Activated T-helper 1 cell treated with anti-CD3 and anti-CD28 coated beads, Interleukin-2, amount 50 U/mL, for 16 hours (primary cell): ENCODE measurements at places on chromosomes 3 and 15.

DNA sequence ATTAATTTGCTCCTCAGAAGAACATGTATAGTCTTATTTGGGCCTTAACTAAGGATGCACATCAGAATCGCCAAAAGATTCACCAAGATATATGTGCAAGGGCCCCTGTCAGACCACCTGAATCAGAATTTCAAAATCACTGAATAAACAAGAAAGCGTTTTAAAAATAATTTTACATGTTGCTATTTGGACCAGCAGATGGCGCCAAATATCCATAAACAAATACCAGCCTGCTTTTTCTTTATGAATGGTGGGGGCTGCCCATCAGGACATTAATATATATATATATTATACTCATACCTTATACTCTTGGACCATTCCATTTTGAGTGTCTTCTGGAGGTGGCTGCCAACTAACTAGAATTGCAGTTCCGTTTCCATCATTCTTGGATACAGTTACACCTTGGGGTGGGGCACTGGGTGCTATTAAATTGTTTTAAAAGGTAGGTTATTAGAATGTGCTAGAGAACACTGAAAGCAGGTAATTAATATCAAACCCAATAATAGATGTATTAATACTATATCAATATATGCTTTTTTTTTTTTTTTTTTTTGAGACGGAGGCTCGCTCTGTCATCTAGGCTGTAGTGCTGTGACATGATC is 1108.3 kb downstream of the ROBO1 start:
- DNase-seq, result no peak

DNA sequence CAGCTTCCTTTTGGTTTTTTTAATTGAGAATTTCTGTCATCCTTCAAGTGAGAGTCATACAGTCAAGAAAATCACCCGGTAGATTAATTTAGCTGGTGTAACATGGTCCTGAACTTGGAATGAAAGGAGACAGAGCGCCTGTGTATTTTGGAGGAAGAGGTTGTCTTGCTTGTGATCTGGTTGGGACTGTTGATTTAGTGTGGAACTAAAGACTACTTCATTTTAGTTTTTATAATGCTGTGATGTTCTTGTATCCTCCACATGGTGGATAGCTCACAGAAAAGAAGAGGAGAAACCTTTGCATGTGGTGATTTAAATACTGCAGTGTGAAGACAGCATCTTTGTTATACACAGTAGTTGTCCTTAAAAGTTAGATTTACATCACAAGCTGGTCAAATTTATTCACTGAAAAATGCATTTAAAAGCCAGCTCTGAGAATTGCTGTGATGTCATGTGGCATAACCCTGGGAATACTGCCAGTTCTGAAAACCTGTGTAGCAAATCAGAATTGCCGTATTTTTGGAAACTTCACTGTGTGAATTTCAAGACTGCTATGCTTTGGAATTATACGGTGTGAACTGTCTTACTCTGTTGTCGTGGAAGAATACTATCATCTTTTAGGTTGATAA is 268.5 kb downstream of the PTPRG start:
- no peak for DNase-seq

- no peak for DNase-seq
Measured at GRCh38 chr3:76912841-76913383, 127.0 kb upstream of the ROBO2 start.

GRCh38 chr15:66718220-66718988 is 16.4 kb downstream of the SMAD6 start:
- DNase-seq, result no peak

DNA sequence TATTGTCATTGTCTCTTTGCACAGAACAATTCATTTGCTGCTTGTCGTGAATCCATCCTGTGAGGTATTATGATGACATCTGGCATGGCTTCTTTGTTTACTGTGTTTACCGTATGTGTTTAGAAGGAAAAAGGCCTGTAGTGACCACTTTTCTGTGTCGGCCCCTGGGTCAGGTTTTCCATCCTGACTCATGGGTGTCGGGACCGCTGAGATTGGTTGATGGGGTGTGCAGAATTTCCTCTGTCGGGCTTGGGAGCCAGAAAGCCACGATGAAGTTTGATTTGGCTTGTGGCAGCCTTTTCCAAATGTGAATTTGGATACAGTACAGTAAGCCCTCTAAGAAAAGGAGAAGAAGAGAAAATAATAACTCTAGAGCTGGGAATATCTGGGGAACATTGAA is 113.5 kb downstream of the FNDC3B start:
- no peak for DNase-seq

GRCh38 chr3:48129921-48130320 is 58.3 kb downstream of the CDC25A start:
- DNase-seq, result no peak

GRCh38 chr3:150090877-150091276 is 120.2 kb upstream of the PFN2 start:
- no peak for DNase-seq

- no peak for DNase-seq
Measured at GRCh38 chr3:143910756-143911155, 60.9 kb upstream of the DIPK2A start.

DNA sequence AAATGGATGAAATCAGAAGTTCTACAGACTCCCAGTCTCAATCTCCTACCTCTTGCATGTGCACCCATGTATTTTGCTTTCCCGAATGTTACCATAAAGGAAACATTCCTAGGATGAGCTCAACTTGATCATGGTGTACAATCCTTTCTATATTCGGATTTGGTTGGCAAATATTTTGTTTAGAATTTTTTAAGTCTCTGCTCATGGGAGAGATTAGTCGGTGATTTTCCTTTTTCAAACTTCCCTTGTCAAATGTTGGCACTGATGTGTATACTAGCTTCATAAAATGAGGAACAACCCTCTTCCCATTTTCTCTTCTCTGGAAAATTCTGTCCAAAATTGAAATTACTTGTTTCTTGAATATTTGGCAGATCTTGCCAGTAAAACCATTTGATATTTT is 317.6 kb upstream of the RASGRP1 start:
- DNase-seq, result no peak

DNA sequence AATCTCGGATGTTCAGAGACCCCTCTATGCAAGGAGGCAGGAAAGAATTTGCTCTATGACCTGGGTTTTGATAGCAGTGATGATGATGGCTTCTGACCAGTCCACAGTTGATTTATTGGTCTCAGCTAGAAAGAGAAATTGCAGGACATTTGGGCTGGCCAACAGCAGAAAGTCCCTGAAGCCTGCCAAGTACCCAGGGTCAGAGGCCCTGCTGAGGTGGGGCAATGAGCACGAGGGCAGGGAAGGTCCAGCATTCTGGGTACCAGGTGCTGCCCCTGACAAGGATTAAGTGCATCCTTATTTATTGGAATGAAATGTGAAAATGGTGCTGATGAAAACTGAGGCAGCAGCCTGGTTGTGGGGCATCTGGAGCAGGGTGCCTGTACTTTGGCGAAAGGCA is 19.8 kb downstream of the C3orf62 start:
- DNase-seq, result no peak

DNA sequence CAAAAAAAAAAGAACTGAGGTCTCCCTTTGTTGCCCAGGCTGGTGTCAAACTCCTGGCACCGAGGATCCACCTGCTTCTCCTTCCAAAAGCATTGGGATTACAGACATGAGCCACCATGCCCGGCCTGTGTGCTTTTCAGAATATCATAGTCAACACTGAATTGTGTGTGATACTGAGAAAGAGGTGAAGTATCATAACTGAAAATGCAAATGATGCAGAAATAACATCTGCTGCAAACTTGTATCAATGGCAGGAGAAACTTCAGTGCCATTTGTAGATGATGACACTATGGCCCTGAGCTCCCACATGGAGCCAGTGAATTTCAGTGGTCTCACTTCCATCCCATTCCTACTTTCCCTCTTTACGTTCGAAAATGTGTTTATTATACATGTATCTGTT is 21.9 kb downstream of the IL12A start:
- no peak for DNase-seq

DNA sequence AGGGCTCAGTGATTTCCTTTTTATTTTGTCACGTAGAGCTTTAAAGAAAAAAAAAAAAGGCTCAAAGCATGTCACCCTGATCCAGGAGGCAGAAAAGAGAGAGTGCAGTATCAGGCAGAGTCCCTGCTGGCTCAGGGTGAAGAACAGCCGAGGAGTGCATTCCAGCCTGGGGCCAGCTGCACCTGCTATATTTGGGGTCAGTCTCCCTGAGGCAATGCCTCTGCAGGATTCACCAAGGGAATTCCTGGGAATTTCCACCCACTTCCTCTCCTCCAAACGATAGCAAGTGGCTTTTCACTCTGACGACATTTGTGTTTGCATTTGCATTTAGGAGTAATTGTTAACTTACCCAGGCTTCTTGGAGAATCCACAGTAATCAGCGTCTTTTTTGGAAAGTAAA is 202.9 kb upstream of the CTNNB1 start:
- DNase-seq, result no peak

DNA sequence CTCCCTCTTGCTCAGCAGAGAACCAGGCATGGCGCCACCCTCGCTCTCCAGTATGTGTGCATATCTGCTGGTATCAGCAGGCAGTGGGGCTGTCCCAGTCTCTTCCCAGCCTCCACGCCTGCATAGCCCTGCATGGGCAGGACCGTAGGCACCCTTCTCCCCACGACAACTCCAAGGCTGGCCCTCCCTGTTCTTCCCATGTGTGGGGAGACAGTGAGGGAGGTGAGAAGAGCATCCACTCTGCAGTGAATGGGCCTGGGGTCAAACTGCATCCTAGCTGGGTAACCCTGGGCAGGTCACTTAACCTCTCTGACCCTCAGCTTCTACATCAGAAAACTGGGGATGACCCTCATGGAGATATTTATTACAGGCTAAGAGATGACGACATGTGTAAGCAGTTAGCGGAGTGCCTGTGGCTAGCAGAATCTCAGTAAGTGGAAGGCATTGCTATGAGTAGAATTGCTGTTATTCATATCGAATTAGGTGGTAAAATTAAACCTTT is 13.3 kb upstream of the SSUH2 start:
- DNase-seq, result no peak

DNA sequence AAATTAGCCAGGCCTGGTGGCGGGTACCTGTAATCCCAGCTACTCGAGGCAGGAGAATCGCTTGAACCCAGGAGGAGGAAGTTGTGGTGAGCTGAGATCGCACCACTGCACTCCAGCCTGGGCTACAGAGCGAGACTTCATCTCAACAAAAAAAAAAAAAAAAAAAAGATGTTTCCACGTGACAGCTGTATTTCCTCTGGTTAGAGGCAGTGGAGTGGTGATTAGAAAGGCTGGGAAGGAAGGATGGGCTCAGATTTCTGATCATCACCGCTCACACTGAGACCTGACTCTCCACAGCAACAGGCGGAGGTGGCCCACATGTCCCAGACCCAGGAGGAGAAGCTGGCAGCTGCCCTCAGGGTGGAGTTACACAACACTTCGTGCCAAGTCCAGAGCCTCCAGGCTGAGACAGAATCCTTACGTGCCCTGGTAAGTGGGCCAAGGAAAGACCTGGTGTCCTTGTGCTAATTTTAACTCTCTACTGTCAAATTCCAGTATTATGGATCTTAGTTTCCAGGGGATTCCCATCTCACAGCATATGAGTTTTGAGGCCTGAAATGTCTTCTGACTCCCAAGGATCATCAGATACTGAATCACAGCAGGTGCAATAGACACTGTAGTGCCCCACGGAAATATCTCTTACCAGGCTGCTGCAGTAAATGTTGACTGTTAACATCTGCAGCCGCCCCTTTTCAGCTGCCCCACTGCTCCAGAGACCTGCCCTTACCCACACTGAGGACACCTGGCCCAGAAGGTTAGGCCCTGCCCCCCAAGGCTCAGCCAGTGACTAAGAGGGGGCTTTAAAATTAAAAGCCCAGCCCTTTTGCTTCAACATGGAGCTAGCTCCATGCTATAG is 66.9 kb downstream of the BFSP2 start:
- no peak for DNase-seq

- no peak for DNase-seq
Measured at GRCh38 chr3:123447749-123448517, 957 bp downstream of the ADCY5 start.

DNA sequence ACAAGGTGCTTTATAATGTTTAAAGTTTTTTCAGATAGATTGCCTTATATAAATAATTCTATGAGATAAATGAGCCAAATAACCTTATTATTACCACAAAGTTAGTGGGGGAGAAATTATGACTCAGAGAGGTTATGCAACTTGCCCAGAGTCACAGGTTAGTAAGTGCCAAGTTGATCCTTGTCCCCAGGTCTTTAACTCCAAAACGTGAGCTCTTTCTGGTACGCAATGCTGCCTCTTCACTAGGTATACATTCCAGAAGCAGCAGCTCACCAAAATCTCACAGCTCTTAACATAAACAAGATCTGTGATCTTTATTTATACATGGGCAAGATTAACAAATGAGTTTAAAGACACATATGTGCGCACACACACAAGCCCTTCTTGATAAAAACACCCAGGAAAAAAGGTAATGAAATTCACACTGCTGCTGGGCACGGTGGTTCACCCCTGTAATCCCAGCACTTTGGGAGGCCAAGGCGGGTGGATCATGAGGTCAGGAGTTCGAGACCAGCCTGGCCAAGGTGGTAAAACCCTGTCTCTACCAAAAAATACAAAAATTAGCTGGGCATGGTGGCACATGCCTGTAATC is 59.8 kb upstream of the NR2F2 start:
- no peak for DNase-seq

GRCh38 chr3:122681974-122682409 is 1.4 kb downstream of the PARP14 start:
- DNase-seq, result no peak

DNA sequence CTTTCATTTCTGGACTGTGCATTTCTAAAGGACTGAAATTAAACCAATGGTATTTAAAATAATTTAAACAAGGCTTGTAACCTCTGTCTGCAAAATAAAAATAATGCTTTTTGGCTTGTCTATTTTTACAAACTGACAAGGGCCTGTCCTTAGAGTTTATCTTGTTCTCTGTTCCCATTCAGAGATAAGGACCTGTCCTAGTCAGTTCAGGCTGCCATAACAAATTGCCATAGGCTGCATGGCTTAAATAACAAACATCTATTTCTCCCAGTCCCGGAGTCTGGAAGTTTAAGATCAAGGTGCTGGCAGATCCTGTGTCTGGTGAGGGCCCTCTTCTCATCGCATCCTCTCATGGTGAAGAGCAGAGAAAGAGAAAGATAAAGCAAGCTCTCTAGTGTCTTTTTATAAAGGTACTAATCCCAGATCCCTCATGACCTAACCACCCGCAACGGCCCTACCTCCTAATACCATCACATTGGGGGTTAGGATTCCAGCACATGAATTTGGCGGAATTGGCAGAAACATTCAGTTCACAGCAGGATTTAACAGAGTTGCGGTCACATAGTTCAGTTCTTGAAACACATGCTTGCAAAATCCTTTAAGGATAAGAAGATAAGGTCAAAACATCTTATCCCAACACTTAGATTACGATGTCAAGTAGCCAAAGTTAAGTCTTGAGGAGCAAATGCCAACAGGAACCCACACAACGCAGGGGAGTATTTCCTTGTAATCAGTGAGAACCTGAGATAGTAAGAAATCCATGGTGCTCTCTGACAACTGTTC is 17.8 kb downstream of the KBTBD8 start:
- no peak for DNase-seq

DNA sequence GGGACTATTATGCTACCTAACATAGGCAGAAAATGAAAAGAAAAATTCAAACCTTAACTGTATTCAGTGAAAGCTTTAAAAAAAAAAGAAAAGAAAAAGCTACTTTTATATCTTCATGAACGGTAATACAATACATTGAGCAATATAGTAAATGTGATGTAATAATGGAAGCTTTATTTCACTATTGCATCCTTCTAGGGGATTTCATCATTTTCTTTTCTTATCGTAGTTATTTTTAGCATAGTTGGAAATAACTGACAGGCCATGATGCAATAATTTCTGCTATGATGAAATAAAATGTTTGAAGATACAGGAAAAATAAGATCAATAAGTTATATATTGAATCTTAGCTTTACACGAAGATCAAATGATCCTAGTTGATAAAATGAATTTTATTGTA is 40.3 kb upstream of the ZCWPW2 start:
- DNase-seq, result no peak
